ENCODE measurements at places on chromosomes 16 and 17.

GRCh38 chr17:63151941-63152523 lies 186.0 kb downstream of the TANC2 start:
- DNase-seq: peak; percentile 16

DNA sequence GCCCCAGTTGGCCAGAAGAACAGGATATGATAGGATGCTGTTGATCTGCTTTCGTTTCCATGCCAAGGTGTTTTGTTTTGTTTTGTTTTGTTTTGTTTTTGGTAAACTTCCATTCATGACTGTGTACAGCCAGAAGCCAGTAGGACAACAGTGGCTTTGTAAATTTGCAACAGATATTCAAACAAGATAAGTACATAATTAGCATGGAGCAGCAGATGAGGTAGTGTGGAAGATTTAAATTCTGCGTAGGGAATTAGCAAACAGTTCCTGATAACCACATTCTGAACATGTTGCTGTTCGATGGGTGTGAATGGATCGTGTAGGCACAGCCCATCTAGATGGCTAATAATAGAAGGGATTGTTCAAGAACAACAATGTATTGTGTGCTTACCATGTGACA lies 1080.1 kb upstream of the RBFOX1 start:
- no peak for DNase-seq

- DNase-seq: no peak
Observed at GRCh38 chr16:88005181-88005581, 53.9 kb downstream of the BANP start.

GRCh38 chr17:48378238-48378637 lies 51.8 kb downstream of the SKAP1 start:
- no peak for DNase-seq

- peak; percentile 43 for DNase-seq
Observed at GRCh38 chr17:58249270-58250133, 11.1 kb downstream of the LPO start.

- DNase-seq: peak; percentile 66
Observed at GRCh38 chr17:50904518-50905459, 38.6 kb upstream of the TOB1 start.

GRCh38 chr16:83402967-83403366 lies 404.8 kb upstream of the HSBP1 start:
- no peak for DNase-seq

DNA sequence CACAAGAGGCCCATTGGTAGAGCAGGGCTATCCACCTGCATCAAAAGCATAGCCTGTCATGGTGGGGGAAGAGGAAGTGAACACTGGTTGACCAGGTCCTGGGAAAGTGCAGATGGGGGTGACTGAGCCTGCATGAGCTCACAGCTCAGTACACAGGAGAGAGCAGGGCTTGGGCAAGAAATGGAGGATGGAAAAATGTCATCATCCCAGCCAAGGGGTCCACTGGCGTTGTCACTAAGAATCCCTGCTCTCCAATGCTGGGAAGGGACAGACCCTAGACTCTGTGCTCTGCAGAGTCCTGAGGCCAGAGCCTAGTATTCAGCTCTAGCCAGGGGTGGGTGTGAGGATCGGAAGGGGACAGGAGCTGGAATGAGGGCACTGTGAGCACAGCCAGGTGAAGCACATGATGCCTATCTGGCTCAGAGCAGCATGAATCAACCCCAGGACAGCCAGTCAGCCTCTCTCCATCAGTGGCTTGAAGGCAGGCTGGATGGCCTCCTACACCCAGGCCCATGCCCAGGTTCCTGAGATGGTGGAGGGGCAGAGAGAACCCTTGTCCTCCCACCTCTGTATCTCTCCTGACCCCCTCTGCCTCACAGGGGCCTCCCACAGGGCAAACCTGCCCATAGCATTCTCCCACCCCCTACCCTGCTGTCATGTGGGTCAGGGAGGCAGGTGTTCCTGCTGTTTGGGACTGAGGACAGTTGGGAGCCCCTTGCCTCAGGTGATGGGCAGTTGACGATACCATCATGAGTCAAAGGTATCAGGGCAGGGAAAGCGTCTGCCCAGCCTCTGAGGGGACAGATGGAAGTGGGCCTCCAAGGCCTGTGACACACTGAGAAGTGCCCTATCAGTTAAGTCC lies 13.8 kb upstream of the CTCF start:
- no peak for DNase-seq

GRCh38 chr17:45396496-45397205 lies 36.0 kb downstream of the ARHGAP27 start:
- DNase-seq: no peak

GRCh38 chr17:66397486-66397885 lies 95.1 kb downstream of the PRKCA start:
- DNase-seq: no peak

DNA sequence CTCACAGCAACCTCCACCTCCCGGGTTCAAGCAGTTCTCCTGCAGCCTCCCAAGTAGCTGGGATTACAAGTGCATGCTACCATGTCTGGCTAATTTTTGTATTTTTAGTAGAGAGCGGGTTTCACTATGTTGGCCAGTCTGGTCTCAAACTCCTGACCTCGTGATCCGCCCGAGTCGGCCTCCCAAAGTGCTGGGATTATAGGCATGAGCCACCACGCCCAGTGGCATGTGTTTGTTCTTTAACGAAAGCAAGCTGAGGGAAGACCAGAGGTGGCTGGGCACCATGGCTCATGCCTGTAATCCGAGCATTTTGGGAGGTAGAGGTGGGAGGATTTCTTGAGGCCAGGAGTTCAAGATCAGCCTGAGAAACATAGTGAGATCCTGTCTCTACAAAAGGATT lies 18.1 kb downstream of the TNFRSF13B start:
- no peak for DNase-seq

- no peak for DNase-seq
Observed at GRCh38 chr16:22386976-22387375, 12.6 kb upstream of the CDR2 start.

GRCh38 chr17:38440614-38441397 lies 12.5 kb downstream of the ARHGAP23 start:
- no peak for DNase-seq

DNA sequence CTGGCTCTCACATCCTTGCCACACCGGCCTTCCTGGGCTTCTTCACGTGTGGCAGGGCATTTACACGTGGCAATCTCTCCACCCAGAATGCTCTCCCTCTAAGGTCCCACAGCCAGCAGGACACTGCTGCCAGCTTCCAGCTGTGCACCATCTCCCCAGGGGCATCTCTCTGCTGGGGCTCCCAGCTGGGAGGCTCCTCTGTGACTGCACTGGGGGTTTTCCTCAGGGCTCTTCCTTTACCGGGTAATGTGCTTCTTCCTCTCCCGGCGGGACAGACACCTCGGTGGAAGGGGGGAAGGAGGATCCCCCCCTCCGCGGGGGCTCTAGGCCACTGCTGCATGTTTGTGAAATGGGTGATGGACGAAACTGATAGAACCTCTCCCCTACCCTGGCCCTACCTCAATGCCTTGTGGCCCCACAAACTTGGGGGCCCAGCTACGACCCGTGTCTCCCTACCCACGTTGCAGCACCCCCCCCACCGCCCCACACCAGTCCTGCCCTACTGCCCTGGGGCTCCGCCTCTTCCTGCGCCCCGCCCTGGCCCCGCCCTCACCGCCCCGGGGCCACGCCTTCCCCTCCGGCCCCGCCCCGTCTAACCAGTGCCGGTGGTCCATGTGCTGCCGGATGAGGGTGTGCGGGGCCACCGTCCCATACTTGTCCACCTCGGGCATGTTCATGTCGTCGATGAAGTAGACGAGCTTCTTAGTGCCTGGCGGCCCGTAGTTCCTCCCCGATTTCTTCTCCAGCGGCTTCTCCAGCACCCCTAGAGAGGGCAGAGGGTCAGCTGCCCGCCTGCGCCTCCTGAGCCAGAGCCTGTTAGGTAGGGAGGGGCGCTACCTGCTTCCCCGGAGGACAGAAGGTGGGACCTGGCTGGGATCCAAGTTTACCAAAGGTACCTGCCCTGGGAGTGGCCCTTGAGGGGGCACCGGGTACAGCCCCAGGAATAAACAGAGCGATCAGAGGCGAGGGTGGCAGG lies 92.6 kb downstream of the DNAH17 start:
- no peak for DNase-seq

- no peak for DNase-seq
Observed at GRCh38 chr17:83062818-83063671, 16.4 kb upstream of the METRNL start.

- DNase-seq: no peak
Observed at GRCh38 chr16:23784811-23785447, 30.1 kb downstream of the CHP2 start.

- DNase-seq: no peak
Observed at GRCh38 chr17:14044702-14045101, 24.6 kb upstream of the COX10 start.

GRCh38 chr17:44599298-44600175 lies 42.3 kb downstream of the FZD2 start:
- no peak for DNase-seq

DNA sequence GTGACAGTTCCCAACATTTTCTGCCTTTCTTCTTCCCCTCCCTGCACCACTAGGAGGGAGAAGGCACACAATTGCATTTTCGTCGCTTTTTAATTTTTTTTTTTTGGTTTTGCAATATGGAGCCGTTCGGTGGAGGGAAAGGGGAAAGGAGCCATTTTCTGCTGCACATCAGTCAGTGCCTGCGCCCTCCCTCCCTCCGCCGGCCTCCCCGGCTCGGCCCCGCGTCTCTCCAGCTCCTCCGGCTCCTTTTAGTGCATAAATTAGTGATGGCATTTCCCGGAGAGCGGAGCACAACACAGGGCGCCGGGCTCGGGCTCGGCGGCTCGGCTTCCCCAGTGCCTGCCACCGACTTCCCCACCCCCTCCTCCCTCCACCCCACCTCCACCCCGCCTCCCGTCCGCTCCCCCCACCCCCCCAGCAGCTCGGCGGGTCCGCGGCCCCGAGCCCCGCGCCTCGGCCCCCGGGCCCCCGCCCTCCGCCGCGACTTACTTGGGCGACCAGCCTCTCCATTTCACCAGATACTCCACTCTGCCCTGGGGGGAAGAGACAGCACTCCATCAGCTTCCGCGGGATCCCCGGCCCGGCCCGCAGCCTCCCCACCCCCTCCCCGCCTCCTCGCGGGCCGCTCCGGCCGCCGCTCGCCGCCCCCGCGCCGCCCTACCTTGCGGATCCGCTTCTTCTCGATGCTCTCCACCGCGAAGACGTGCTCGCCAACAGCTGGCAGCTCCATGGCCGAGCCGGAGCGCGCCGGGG lies 542 bp downstream of the CBX4 start:
- peak; percentile 48 for DNase-seq

DNA sequence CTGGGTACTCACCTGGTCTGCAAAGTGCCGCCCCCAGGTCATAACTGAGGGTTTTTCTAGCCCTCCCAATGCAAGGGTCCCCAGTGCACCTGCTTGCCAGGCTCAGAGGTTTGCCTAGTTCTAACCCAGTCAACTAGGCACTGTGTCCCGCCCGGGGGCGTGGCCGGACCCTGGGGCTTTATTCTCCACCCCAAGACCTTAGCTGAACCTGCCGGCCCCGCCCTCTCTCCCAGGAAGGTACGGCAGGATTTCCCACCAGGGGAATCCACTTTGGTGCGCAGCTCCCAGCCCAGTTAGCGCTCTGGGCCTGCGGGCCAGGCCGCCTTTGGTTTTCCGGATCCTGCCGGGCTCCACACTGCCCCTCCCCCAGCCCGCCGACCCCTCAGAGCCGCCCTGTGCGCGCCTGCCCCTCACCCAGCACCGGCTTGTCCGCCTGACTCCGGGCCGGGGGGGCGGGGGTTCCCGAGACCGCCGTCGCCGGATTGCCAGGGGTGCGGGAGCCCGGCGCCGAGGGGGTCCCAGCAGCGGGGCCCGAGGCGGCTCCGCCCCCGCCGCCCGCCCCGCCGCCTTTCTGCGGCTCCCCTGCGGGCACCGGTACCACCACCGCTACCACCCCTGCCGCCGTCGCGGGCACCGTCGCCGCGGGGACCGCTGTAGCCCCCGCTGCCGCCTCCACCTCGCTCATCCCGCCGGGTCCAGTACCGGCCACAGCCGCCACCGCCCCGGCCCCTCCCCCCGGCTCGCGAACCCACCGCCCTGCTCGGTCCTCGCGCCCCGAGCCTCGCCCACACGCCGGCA lies 424 bp downstream of the YBX2 start:
- no peak for DNase-seq

- no peak for DNase-seq
Observed at GRCh38 chr16:78693496-78693895, 594.0 kb downstream of the WWOX start.

DNA sequence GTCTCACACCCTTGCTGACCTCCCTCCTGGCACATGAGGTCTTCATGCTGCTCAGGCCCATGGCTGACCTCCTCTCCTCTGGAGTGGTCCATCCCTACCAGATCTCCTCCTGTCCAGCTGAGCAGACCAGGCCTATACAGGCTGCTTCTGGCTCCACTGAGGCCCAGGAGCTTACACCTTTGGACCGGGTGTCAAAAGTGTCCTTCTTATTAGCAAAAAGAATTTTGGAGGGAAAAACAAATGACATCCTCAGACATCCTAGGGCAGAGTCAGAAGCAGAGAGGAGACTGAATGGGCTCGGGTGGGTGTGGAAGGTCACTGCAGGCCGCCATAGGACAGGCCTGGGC lies 38.1 kb downstream of the WSB1 start:
- DNase-seq: no peak

GRCh38 chr17:14919631-14920213 lies 345.4 kb downstream of the PMP22 start:
- DNase-seq: no peak

DNA sequence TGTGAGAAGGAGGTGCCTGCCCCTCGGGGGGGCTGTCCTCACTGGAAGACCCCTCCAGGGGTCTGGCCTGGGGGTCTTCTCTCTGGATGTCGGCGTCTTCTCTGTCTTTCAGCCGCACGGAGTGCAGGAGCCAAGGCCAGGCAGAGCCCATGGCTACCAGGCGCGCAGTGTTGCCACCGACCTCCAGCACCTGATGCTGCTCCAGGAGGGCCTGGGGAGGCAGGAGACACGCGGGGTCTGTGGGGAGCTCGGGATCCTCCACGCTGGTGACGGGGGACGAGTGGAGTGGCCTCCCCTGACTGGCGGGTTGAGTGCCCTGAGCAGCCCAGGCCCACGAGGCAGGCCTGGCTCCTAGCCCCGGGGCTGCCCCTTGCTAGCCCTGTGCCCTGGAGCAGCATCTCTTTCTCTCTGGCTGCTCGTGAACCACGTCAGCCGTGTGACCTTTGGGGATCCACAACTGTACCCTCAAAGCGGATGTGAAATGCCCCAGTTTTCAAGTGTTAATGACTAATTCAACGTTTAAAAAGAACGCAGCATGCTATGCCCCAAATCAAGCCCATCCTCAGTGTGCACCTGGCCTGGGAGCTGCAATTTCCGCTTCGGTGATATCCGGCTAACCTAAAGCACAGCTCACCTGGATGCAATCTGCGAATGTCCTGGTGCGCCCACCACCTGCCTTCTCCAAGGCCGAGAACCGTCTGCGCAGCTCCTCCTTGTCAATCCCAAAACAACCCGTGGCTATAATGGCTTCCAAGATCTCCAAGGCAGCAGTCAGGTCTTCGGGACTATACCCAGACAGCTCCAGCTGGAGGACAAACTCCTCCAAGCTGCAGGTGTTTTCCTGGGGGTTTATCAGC lies 62.9 kb downstream of the IL21R start:
- no peak for DNase-seq

GRCh38 chr16:84362471-84362941 lies 5.8 kb upstream of the ATP2C2 start:
- no peak for DNase-seq

DNA sequence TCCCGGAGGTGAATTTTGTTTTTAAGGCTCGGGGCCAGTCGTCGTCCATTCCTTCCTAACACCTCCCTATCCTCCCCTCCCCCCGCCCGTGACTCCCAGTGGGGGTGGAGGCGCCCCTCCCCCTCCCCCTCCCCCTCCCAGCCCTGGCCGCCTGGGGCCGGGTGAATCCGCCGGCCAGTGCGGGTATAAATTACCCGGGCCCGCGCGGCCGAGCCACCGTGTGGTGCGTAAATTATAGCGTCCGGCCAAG lies 2.0 kb upstream of the GSE1 start:
- no peak for DNase-seq

- no peak for DNase-seq
Observed at GRCh38 chr17:78473951-78474613, 95.6 kb downstream of the PGS1 start.
